ENCODE measurements at places on chromosomes 12 and 14.

GRCh38 chr14:95463171-95463901 lies 53.1 kb downstream of the SYNE3 start:
- DNase-seq = peak; percentile 28

- DNase-seq = no peak
These were observed 962.6 kb upstream of the FBXO33 start for GRCh38 chr14:40394634-40395340.

DNA sequence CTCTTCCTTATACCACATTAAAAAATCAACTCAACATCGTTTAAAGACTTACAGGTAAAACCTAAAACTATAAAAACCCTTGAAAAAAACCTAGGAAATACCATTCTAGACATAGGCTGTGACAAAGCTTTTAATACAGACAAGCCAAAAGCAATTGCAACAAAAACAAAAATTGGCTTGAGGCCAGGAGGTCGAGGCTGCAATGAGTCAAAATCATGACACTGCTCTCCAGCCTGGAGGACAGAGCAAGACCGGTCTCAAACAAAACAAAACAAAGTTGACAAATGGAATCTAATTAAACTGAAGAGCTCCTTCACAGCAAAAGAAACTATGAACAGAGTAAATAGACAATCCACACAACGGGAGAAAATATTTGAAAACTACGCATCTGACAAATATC lies 1057.8 kb downstream of the FSCB start:
- no peak for DNase-seq

DNA sequence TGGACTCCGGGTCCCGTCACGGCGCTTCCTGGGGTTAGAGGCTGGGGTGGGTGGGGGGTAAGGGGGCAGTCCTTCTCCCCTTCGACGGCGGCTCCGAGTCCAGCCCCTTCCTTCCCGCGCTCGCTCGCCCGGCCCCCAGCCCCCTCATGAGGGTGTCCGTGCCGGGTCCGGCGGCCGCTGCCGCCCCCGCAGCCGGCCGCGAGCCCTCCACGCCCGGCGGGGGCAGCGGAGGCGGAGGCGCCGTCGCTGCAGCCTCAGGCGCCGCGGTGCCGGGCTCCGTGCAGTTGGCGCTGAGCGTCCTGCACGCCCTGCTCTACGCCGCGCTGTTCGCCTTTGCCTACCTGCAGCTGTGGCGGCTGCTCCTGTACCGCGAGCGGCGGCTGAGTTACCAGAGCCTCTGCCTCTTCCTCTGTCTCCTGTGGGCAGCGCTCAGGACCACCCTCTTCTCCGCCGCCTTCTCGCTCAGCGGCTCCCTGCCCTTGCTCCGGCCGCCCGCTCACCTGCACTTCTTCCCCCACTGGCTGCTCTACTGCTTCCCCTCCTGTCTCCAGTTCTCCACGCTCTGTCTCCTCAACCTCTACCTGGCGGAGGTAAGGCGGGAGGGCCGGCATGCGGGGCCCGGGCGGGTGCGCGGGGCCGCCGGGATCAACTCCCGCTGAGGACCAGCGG lies 500 bp downstream of the GPR137C start:
- peak; percentile 73 for DNase-seq
